ENCODE measurements at places on chromosomes 12 and 14.

DNA sequence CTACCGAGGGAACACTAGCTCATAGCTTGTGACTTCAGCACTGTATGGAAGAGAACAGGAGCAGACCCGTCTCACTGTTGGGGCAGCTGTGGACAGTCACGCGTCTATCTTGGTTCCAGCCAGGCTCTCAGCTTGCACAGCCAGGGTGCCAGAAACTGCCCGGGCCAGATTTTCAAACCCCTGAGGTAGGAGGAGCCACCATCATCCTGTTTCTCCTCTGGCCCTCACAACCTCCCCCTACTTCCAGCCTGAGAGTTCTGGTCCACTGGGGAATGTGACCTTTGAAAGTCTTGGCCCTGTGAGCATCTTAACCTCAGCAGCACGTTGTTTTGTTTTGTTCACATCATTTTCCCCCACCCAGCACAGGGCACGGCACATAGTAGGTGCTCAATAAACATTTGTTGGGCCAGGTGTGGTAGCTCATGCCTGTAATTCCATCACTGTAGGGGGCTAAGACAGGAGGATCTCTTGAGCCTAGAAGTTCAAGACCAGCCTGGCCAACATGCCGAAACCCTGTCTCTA, 50.4 kb downstream of the PSMA6 start:
- no peak for DNase-seq

DNA sequence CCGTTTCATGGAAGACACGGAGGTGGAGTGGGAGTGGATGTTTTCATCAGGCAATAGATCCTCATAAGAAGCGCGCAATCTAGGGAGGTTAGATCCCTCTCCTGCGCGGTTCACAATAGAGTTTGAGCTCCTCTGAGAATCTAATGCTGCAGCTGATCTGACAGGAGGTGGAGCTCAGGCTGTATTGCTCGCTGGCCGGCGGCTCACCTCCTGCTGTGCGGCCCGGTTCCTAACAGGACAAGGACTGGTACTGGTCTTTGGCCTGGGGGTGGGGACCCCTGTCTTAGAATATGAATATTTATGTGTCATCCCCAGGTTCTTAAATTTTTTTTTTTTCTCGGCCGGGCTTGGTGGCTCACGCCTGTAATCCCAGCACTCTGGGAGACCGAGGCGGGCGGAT, 36.7 kb downstream of the PRICKLE1 start:
- DNase-seq, result no peak

GRCh38 chr14:41642367-41642766, 35.7 kb downstream of the LRFN5 start:
- no peak for DNase-seq

- no peak for DNase-seq
These were observed 21.2 kb downstream of the APPL2 start for GRCh38 chr12:105214670-105215375.

DNA sequence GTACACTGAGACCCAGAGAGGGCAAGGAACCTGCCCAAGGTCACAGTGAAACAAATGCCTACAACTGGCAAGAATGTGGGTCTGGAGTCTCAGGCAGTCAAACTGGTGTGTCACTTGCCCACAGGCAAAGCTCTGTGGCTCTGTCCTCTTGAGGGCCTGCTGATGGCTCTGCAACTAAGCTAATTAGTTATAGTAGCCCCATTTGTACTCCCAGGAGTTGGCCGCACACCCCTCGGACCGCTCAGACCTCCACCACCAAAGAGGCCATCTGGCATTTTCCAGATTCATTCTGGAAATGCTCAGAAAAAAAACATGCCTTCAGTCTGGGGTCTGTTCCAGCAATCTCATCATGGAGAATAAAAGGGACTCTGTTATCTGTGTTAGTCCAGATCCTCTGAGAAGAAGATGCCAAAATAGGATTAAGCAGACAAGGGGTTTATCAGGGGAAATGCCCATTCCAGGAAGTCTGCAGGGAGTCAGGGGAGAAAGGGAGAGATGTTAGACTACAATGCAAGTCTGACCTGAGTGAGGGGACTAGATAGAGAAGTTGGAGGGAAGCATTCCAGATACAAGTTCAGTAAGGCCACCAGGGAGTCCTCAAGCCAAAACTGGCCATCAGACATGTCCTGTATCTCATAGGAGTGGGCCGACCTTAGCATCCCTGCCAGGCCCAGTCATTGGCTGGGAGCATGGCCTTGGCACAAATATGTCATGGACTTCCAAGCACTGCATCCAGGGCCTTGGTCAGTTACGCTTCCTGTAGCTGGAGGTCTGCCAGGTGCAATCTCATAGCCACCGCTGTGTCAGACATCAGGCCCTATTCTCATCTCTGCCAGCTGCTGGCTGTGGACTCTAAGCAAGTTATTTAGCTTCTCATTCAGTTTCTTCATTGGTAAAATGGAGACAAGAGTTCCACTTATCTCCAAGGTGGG, 15.4 kb upstream of the OAS1 start:
- no peak for DNase-seq

DNA sequence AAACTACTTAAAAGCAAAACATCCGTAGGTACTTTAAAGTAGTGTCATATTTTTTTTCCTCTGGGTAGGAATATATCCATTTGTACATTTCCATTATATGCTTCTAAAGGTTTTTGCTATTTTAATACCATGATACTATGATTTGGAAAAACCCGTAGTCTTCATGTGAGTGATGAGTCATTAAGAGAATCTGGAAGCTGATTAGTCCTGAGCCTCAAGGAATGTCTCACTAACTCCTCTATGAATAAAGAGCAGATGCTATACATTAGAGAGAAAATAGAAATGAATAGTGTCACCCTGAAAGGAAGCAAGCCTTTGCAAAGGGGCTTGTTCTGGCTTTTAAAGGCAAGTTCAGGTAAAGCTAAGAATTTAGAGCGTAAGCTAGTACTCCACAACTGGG, 432.1 kb downstream of the CCDC91 start:
- DNase-seq, result no peak

All from GM13976 (cell line).